HTR-8/SVneo (cell line): ENCODE measurements at places on chromosomes 12 and 14.
A peak's percentile ranks its signal among the peaks of the same experiment; 100 is the strongest.

GRCh38 chr12:47900131-47901062, 4.4 kb downstream of the VDR start:
- DNase-seq = no peak

DNA sequence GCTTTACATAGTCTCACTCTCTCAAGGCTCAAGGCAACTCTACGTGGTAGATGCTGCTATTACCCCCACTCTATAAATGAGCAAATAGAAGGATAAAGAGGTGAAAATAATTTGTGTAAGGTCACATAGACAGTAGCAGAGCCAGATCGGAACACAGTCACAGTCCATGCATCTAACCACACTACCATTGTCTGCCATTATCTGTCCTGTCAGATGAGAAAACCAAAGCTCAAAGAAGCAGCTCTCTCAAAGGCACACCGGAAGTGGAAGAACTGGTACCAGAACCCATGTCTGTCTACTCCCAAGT, 134.4 kb upstream of the NUDT4 start:
- DNase-seq = no peak

DNA sequence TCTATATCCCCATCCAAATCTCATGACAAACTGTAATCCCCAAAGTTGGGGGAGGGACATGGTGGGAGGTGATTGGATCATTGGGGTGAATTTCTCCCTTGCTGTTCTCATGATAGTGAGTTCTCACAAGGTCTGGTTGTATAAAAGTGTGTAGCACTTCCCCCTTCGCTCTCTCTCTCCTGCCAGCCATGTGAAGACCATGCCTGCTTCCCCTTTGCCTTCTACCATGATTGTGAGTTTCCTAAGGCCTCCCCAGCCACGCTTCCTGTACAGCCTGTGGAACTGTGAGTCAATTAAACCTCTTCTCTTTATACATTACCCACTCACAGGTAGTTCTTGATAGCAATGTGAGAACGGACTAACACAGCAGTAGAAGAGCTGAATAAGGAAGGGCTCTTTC, 62.6 kb upstream of the VASH1 start:
- DNase-seq = no peak

DNA sequence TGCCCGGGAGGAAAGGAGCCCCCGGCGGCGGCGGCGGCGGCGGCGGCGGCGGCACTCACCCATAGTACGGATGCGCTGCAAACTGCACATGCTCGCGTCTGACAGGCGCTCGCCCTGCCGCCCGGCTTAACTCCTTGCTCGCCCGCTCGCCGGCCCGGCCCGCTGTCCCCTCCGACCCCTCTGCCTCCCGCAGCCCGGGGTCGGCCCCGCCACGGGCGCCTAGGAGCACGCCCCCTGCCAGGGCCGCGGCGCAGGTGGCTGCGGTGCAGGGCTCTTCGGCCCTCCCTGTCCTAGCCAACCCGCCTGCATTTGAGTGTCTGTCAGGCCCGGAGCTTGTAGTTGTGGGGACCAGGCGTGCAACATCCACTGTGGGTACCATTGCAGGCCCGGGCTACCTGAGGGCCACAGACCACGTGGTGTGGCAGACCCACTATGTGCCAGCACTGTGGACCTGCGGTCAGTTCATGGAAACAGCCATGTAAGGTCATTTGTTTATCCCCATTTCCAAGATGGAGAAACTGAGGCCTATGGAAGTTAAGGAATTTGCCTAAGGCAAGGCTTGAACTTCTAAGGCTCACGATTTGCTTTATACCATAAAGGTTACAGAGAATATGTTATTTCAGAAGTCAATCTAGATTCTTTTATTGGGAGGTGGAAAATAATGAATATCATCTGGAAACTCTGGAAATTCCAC, 17.6 kb upstream of the PLEKHH1 start:
- no peak for DNase-seq

GRCh38 chr14:68245146-68246073, 425.8 kb downstream of the RAD51B start:
- DNase-seq = peak; percentile 77

GRCh38 chr14:69715725-69716477, 51.0 kb upstream of the SRSF5 start:
- DNase-seq = no peak

DNA sequence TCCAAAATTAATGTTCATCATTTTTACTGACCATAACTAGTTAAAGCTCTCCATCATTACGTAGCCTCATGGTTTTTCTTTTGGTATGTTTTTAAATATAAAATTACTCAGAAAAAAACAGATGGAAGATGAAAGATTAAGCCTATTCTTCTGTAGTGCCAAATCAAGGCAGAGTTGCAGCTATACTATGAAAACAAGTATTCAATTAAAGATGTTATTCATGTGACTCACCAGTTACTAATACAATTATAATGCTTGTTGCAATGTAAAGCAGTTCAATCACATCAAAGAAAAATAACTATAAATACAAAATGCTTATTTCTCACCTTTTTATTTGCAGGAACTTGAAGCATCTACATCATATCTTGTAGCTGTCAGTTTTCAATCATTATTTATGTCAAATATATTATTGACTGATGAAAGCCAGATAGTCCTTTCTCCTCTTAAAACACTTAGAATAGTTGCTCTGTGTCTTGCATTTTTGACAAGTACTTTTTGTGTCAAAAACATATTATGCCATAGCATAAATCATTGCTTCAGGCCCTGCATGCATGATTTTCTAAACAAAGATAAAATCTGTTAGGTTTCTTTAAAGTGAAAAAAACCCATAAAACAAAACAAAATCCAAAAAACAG, 36.0 kb upstream of the TRHDE start:
- DNase-seq = no peak

DNA sequence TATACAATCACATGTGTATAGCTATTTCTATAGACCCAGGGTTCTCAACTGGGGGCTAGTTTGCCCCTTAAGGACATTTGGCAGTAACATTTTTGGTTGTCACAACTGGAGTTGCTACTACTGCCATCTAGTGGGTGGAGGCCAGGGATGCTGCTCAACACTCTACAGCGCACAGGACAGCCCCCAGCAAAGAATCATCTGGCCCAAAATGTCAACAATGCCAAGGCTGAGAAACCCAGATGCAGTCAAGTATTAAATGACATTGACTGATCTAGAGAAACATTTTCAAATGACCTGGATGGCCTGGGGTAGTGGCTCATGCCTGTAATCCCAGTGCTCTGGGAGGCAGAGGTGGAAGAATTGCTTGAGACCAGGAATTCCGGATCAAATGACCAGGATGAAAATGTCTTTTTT, 5.8 kb downstream of the WSB2 start:
- no peak for DNase-seq

- DNase-seq = no peak
Observed at GRCh38 chr14:58281969-58282368, 16.4 kb upstream of the ARID4A start.

DNA sequence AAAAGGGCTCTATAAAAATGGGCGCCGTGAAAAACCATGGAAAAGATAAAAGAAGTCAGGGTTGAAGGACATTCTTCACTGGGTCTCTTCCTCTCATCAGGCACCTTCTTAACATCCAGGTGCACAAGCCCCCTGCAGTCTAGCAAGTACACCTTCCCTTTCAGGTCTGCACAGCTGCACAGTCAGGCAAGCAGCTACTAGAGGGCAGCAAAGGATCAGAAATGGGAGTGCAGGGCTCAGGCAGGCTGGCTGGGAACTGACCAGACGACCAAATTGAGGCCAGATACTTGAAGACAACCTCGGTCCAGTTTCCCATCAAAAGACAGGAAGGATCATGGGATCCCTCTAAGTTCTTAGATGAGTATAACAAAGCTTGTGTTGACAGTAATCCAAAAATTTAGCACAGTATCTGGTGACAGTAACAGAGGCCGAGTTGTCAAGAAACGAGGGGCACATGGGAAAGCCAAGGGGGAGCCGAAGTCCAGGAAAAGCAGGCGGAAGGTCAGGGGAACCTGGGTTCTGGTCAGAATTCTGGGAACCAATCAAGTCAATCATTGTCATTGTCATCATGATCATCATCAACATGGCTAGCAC, 10.1 kb upstream of the GRIP1 start:
- DNase-seq = peak; percentile 19

GRCh38 chr14:46550836-46551235, 100.7 kb downstream of the RPL10L start:
- DNase-seq = no peak

GRCh38 chr14:96602186-96602585, 100.0 kb downstream of the PAPOLA start:
- no peak for DNase-seq

DNA sequence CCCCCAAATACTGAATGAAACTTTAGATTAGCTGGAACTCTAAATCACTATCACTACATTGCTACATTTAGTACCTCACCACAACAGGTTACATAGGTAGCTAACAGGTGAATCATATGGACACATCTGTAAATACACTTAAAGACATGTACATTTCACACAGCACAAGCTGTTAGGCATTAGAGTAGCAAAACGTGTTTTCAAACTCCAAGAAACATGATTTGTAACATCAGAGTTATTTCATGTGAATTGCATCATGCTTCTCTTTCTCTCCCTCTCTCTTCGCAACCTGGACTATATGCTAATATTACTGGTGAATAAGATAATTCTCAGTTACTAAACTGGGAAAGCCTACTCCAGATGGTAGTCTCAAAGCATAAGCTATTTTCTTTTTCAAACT, 4.3 kb downstream of the SEL1L start:
- no peak for DNase-seq

DNA sequence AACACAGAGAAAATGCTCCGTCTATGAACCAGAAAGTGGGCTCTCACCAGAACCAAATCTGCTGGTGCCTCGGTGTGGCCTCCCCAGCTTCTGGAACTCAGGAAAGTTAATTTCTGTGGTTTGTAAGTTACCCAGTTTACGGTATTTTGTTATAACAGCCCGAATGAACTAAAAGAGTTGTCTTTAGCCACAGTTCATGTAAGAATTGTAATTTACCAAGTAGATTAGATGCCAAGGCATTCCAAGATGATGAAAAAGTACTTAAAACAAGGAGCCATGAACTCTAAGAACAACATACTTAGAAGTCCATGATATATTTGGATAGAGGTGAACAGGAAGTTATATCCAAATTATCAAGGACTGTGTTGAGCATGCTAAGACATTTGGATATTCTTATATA, 259.9 kb upstream of the GARIN6 start:
- DNase-seq = no peak

GRCh38 chr12:69508621-69509020, 38.4 kb downstream of the FRS2 start:
- DNase-seq = no peak

- DNase-seq = no peak
Observed at GRCh38 chr12:123150275-123150743, 581 bp downstream of the PITPNM2 start.

- no peak for DNase-seq
Observed at GRCh38 chr14:35556548-35556947, 22.6 kb downstream of the INSM2 start.

DNA sequence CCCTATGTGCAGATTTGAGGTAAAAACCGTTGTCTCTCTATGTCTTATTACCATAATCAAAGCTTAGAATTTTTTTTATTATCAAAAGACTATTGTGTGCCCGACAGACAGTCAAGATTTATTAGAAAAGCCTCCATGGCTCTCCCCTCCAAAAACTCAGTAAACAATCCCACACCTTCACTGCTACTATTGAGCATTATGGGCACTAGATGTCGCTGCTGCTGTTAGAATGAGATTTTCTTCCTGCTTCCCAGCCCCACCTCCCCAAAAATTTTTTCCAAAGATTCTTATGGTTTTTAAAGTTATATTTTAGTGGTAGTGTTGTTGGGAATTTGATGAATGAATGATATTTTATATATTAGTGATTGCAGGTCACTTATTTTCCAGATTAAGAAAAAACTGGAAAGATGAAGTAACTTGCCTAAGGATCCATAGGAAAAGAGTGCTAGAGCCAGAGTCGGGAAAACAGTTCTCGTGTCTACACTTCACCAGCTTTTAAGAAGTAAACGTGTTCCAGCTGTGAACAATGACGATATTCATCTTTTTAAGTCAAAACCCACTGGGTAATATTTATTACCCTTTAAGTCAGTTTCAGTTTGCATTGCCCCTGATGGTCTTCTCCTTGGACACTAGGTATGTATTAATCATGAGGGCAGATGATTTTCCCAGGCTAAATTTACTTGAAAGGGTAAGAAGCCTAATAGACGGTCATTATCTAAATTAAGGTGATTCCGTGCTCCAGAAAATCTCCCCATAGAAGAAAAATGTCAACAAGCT, 12.2 kb upstream of the FOXG1 start:
- no peak for DNase-seq

GRCh38 chr14:101215266-101215665, 311.7 kb upstream of the RTL1 start:
- no peak for DNase-seq

DNA sequence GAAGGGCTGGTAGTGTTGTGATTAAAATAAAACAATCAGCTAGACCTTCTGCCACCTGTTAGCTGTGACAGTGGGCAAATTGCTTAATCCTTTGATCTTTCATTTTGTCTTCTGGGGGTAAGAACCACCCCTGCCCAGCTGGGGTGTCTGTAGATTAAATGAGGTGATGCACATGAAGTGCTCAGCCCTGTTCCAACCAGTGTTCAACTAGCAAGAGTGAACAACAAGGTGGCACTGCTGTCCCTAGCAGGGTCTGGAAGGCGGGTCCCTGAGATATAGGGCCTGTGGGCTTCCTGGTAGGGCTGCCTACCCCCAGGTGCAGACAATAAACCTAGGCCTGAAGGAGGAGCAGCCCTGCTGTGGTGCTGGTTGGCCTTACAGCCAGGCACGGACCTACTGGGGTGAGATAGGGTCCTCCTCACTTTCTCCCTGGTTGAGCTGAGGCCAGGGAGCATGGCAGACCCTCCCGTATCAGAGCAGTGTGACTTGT, 60.6 kb downstream of the ARL6IP4 start:
- DNase-seq = no peak

- no peak for DNase-seq
Observed at GRCh38 chr12:84913129-84913515, 523 bp upstream of the SLC6A15 start.

- DNase-seq = no peak
Observed at GRCh38 chr12:67426067-67426466, 156.9 kb downstream of the CAND1 start.

GRCh38 chr12:87836190-87836589, 193.0 kb downstream of the C12orf50 start:
- no peak for DNase-seq

- no peak for DNase-seq
Observed at GRCh38 chr14:77547512-77548180, 49.0 kb upstream of the ISM2 start.

DNA sequence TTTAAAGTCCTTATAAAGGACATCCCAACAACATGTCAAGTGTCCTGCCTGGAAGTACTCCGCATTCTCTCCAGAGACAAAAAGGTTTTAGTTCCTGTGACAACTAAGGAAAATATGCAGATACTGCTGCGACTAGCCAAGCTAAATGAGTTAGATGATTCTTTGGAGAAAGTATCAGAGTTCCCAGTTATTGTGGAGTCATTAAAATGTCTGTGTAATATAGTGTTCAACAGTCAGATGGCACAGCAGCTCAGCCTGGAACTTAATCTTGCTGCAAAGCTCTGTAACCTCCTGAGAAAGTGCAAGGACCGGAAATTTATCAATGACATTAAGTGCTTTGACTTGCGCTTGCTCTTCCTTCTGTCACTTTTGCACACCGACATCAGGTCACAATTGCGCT, 40.2 kb downstream of the RIC8B start:
- no peak for DNase-seq
